ENCODE measurements at places on chromosomes 4 and X. TPM values are rescaled to one million over a fixed set of nuclear protein-coding genes. Genes with fewer than 3 reads are reported as not detected.

- DNase-seq = no peak
These were observed 21.8 kb downstream of the RAI2 start for GRCh38 chrX:17839269-17839668.

- DNase-seq = no peak
These were observed 2.8 kb downstream of the PPP1R3F start for GRCh38 chrX:49272421-49272820.

- DNase-seq = no peak
These were observed 21.8 kb upstream of the PPA2 start for GRCh38 chr4:105495667-105496066.

- DNase-seq = no peak
These were observed 64.6 kb downstream of the ENPEP start for GRCh38 chr4:110540581-110540980.

GRCh38 chrX:124507246-124507645, 160.9 kb downstream of the SH2D1A start:
- DNase-seq = no peak

DNA sequence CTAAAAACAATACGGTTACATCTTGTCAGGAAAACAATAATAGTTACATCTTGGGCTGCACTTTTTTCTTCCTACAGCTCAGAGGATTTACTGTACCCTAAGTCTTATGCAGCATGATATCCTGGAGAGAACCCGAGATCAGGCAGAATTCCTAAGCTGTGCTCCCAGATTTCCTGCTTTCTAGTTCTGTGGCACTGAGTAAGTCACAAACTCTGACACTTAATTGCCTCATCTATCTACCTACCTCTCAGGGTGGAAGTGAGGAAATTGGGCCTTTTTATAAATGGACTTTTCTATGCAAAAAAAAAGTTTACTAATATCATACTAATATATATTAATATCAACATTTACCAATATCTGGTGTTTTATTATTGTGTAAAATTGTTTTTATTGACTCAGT, 438.5 kb downstream of the INPP4B start:
- DNase-seq = no peak

- no peak for DNase-seq
These were observed 1251.6 kb upstream of the AGA start for GRCh38 chr4:178693816-178694215.

The ATP2B3 gene
- not detected for total RNA-seq

The CXCL6 gene
- 1.5 TPM for total RNA-seq

DNA sequence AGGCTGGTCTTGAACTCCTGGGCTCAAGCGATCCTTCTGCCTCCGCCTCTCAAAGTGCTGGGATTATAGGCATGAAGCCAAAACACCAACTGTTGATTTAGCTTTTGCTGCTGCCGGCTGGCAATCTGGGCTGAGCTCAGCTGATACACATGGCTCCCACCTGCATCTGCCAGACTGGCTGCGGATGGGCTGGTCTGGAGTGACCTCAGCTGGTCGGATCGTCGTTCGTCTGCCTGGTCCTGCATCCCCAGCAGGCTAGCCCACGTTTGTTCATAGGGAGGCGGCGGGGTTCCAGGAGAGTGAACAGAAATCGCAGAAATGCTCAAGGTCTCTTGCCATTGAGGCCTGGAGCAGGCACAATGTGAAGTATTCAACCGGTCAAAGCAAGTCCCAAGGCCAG, 74.4 kb upstream of the DDX3X start:
- no peak for DNase-seq

The BOD1L1 gene
- 4.1 TPM for total RNA-seq

The CAMK2D gene
- total RNA-seq = 19.9 TPM

The CT47C1 gene
- not detected for total RNA-seq

The GABRE gene
- 32.4 TPM for total RNA-seq

DNA sequence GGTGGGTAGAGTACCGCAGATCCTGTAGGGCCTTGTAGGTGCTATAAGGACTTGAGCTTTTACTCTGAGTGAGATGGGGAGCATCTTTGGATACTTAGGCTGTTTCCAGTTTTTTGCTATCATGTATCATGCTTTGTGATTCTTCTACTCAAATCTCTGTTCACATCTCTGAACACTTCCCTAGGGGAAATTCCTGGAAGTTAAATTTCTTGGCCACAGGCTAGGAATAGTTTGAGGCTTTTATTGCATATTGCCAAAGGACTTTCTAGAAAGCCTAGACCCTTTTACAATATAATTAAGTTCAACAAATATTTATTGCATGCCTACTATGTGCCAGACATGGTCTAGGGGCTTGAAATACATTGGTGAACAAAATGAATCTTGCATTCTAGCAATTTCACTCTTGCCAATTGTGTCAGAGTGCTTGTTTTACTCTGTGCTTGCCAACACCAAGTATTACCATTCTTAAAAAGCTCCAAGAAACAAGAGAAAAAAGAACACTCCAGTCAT, 4.1 kb upstream of the PGRMC1 start:
- DNase-seq = no peak

The SMARCAD1 gene
- 11.4 TPM for total RNA-seq

GRCh38 chr4:40283968-40284367, 51.2 kb upstream of the CHRNA9 start:
- DNase-seq = peak; percentile 47

DNA sequence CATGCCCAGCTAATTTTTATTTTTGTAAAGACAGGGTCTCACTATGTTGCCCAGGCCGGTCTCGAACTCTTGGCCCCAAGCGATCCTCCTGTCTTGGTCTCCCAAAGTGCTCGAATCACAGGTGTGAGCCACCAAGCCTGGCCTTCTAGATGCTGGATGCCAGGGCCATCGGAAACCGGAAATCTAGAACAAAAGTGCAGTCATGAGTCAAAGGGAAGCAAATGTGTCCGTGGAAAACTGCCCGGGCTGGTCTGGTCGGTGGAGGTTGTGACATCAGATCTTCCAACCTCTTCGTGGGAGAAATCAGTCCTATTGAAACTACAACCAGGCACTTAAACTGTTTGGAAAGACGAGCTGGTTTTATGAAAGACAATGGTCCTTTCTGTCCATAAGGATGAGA, 92.3 kb upstream of the SHOX start:
- DNase-seq = peak; percentile 52

The AVPR2 gene
- not detected for total RNA-seq

DNA sequence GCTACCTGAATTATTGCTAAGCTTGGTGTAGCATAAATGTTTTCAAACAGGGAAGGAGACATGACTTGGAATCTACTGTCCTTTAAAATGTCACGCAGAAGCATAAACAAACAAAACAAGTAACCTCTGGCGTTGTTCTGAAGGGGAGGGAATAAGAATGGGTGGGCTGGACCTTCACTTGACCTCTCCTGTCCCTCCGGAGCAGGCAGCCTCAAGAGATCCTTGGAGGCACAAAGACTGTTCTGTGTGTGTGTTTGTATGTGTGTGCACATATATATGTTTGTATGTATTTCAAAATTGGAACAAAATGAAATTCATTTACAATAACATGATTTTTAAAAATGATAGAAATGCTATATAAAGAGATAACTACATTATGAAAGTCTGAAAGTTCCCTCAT, 91.3 kb upstream of the DCLK2 start:
- DNase-seq = no peak

GRCh38 chr4:158863296-158863695, 94.5 kb downstream of the FNIP2 start:
- DNase-seq = no peak

- no peak for DNase-seq
These were observed 210.1 kb upstream of the FAT4 start for GRCh38 chr4:125104616-125105015.

DNA sequence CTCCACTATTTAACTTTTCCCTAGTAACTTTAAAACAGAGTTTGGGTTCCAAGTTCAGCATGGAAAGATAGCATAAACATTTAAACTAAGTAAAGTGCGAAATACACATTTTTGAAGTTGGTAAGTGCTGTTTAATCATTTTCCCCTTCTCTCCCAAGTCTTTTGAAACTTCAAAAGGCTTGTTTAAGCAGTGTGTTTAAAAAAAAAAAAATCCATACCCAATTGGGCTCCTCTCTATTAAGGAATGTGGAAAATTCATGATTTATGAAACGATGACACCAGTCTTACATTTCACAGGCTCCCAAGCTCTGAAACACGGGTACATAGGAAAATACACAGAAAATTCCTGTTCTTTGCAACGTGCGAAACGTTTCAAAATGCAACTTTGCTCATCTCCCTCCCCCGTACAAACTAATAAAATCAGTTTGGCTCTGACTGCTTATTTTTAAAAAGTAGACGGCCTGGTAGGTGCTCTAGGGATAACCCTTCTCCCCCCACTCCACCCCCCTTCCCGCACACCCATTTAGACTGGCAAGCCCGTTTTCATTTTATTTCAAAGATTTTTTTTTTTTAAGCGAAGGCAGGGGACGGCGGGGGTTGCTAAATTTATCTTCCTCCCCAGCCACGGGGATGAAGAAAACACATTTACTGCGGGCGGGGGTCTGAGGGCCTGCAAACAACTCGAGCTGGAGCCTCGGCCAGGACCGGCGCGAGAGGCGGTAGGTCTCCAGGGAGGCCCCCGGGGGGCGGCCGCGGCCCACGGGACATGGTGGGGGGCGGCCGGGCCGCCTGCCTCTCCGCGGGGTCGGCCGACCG, 786 bp upstream of the ZFX start:
- DNase-seq = no peak

DNA sequence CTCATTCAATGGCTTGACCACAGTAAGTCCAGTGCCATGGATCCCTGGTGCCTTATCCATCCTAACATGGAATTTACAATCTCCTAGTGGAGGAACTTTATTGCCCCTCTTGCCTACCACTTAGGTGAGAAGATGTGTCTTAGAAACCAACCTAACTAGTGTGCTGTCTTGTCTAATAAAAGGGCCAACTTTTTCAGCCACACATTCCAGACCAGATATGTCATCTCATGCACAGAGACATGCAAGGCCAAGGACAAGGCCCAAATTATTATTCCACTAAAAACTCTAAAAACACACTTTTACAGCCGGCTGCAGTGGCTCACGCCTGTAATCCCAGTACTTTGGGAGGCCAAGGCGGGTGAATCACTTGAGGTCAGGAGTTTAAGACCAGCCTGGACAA, 10.6 kb upstream of the PRDX4 start:
- DNase-seq = peak; percentile 45

The PCSK1N gene
- 0.72 TPM for total RNA-seq

The TFE3 gene
- 41.4 TPM for total RNA-seq

DNA sequence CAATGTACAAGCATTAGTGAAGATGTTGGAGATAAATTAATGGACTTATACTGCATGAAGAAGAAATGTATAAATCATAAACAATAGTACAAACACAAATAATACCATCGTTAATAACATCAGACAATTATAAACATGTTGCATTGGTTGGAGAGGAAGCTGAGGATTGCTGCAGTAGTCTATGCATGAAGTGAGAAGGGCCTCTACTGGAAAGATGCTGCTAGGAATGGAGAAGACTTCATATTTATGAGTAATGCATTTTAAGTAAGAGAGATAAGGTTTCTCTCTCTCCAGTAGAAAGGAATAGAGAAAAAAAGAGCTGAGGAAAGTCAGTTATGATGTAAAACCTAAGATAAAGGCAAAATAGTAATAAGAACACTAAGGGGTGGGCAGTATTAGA, 247.8 kb downstream of the GRID2 start:
- DNase-seq = no peak

DNA sequence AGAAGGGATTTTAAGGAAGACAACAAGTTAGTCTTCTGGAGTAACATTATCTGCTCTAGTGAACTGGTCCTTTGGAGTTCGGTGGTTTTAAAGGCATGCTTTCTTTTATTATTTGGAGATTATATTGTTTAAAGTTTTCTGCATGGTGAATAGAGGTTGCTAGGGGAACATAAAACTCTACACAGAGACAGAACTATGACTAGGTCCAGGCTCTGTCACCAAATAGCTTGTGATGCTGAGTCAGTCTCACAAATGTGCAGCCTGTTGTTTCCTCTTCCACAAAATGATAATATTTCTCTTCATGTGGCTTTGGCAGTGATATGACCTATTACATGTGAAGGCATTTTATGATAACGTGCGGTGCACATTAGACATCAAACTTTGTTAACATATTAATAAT, 132.6 kb downstream of the PACRGL start:
- no peak for DNase-seq

DNA sequence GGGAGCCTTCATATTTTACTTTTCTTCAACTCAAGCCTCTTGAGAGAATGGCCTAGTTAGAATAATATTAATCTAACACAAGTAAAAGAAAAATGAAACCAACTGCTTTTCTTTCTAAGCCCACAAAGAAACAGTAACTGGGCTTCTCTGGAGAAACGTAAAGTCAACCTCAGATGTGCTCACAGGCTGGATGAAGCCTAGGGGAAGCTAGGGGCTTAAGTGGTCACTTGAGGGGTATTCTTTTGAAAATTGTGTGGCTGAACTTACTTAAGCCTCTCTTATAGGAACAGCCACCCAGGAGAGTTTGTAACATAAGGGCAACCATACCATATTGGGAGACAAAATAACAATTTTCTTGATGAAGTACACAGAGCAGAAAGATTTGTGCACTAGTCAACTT, 279.0 kb downstream of the SPRY1 start:
- no peak for DNase-seq

The SLC38A5 gene
- 0.79 TPM for total RNA-seq

The NHS gene
- 0.10 TPM for total RNA-seq

DNA sequence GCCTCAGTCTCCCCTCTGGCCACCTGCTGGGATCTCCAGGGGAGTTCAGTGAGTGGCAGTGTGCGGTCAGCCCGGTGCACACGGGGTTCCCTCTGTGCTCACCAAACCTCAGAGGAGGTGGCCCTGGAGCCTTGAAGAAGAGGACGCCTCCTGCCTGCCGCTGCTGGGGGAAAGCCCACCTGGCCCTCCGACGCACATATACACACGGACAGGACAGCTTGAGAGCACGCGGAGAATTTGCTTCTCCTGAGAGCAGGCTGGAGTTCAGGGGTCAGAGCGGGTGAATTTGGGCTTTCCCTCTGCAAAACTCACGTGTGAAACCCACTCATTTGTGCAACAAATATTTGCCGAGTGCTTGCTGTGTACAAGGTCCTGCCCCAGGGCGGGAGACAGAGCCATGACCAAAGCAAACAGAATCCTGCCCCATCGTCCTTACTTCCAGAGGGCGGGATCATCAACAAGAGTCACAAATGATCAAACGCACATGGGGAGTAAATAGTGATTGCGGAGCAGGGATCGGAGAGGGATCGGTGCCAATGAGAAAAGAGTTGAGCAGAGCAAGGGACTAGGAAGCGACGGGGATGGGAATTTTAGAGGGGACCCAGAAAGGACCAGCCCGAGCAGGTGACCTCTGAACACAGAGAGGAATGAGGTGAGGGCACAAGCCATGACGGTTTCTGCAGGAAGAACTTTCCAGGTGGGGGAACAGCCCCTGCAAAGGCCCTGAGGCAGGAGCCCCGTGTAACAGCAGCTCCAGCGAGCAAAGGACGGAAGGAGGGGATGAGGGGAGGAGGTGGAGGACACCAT, 17.6 kb downstream of the BLOC1S4 start:
- no peak for DNase-seq

GRCh38 chr4:91373546-91373945, 930.2 kb upstream of the GRID2 start:
- DNase-seq = no peak

Measured in MG63 (cell line).